ENCODE measurements at places on chromosomes 12 and 14.

GRCh38 chr12:100187068-100187467 is 13.5 kb upstream of the ACTR6 start:
- no peak for DNase-seq

DNA sequence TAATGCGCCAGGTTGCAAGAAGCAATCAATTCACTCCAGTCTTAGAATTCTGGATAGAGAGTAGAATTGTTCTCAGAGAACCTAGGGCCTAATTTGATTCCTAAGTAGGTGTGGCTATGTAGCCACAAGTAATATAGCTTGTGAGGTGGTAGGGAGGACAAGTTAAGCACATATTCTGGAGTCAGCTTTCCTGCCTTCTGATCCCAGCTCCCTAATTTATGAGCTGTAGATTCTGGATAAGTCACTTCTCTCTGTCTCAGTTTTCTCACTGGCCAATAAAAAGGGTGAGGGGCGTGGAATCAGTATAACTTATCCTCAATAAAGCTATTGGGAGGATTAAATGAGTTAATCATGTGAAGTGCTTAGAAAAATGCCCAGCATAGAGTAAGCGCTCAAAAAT is 3.0 kb upstream of the SNW1 start:
- DNase-seq, result no peak

- no peak for DNase-seq
Measured at GRCh38 chr14:55126034-55126433, 3.0 kb upstream of the LGALS3 start.

DNA sequence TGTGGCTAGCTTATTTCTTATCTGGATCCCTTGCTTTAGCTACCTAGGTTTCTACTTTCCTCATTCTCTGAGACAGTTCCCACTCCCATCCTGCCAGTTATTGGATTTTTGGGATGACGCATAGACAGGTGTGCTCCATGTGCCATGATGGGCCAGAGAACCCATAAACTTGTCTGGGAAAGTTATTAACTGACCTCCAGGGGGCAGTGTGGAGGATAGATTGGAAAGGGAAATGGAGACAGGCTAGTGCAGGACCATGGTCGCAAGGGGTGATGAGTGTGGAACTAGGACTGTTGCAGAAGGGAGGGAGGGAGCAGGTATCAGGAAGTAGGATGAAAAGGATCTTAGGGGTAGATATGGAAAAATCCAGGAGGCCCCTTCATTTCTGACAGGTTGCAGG is 80.3 kb downstream of the ESRRB start:
- DNase-seq, result peak; percentile 11

DNA sequence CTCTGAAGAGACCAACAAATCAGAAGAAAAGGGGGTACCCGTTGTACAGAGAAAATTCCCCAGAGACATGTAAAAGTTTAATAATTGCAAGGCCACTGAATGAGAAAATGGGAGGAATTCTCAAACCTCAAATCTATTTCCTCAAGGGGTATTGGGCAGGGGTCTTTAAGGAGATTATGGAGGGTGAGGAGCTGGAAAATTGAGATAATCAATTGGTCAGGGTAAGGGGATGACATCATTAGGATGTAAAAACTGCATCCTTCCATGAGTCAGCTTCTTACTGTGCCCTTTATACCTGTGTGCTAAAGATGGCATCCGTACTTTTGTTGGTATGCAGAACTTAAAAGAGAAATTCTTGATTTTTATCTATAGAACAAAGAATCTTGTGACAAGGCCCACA is 641.5 kb downstream of the LRFN5 start:
- no peak for DNase-seq

GRCh38 chr12:72272091-72272661 is at the start of gene TRHDE:
TRHDE (plus strand) TSS chr12:72272370; CDS start chr12:72272644, 274 bp downstream.
- no peak for DNase-seq

GRCh38 chr14:34046799-34047520 is 96.1 kb upstream of the EGLN3 start:
- DNase-seq, result no peak

DNA sequence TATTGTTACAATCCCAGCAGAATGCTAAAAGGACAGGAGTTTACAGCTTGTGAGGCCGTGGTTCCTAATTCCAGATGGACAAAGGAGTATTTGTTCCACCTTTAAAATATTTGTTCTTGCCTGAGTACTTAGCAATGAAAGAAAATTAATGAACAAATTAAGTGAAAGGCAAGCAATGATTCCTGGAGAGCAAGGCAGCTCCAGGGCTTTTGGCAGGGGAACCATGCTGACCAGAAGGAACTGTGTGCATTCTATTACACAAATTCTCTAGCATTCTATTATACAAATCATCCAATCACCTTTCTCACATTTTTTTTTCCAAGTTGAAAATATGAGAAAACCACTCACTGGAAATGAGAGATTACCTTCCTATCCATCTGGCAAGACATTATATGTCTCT is 1.8 kb upstream of the BMAL2 start:
- no peak for DNase-seq

DNA sequence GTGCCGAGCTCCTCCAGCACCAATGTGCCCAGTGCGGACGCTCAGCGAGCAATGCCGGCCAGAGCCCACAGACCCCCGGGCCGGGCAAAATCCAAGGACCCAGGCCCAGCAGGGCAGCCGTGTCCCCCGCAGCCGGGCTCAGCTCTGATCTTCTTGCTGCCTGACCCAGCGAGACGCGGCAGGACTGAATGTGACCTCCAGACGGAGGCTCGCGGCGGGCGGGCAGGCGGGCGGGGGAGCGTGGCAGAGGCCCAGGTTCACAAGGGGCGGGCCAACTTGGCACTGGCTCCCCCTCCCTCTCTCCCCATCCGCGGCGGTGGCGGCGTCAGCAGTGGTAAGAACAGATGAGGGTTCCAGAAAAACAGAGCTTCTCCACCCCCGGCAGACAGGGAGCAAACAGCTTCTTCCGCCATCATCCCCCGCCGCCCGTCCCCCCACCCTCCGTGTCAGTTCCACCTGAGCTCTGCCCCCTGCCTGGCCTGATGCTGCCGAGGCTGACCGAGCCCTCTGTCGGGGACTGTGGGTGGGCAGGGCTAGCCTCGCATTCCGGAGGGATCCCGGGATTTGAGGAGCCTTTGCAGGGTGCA is 94.3 kb downstream of the RFLNA start:
- DNase-seq, result peak; percentile 58

GRCh38 chr12:15754233-15754632 is 35.0 kb downstream of the EPS8 start:
- DNase-seq, result no peak

DNA sequence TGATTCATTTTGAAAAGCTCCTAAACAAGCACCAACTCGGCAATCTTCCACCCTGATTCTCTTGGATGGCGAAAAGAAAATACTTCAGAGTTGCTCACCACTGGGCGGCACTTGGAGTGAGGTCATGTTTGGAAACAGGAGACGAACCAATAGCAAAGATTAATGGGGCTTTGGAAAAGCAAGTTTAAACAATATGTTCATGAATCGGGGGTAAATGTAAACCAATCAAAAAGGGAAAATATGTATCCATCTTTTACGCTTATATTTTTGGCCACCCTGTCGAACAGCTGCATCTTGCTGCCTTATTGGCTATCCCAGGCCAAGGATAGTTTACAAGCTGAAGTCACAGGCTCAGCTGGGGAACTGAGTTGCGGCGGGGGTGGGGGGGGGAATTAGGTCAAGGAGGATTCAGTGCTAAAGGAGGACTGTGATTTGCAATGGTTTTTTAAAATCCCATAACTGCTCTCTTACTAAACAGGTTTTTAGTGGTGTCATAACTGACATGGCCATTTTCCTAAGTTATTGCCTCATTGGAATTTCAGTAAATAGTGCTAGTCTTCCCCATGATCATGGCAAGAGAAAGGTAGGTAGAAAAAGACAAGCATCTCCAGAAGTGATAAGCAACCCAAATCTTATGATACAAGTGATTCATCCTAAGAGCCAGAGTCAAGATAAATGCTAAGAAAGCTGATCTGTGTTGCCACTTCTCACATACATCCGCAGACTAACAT is 210.6 kb downstream of the PHLDA1 start:
- DNase-seq, result no peak

DNA sequence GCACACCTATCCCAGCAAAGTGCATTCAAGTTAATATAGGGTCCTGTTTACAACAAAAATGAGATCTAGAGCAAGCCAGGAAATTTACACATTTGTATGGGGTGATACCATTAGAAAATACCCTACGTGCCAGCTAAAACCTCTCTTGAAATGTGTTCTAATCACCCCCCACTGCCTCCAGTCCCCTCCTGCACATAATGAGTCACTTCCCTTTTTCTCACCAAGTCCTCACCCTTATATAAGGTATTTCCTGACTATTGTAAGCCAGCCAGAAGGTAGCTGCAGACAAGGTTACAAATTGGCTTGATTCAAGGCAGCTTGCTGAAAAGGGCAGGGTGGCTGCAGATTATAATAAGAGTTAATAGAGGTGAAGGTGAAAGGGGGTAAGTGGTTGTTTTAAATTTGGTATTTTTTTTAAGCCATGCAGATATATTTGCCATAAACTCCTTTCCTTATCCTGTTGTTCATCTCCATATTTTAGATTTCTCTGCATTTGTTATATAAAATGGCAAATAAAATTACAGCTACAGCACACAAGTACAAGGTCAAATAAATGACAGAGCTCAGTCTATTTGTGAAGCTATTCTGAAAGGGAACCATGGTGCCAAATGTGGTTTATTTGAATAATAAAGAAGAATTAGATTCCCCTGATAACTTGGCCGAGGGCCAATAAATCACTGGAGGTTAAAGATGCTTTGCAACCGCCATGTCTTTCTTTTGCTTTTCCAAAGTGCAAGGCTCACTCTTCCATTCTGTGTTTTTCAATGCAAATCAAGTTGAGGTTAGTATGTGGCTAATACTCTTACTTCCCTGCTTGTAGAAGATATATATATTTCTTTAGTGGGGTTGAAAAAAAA is 385.9 kb downstream of the EGLN3 start:
- no peak for DNase-seq

DNA sequence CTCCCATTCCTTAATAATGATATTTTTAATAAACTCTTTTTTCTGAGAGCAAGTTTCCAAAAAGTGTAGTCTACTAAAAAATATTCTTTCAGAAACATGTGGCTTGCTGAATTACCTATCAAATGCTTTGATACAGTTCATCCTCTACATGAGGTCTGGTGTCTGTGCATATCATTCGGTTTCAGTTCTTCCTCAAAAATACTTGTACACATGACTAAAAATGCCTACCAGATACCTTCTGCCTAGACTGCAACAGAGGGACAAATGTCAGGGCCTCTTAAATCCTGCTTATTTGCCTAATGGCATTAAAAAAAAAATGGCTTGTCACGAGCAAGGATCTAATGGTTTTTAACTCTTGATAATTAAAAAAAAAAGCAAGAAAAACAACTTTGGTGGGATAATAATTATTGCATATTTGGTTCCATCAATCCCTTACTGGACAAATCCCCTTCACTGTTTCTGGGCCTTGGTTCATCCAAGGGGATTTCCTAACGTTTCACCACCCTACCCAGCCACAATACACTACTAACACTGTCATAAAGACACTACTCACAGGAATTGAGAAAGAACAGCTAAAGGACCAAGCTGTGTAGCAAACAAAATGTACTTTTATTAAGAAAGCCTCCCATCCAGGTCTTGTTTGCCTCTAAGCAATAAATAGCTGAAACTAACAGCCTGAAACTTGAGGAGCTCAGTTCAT is 45.7 kb downstream of the PARP11 start:
- no peak for DNase-seq

DNA sequence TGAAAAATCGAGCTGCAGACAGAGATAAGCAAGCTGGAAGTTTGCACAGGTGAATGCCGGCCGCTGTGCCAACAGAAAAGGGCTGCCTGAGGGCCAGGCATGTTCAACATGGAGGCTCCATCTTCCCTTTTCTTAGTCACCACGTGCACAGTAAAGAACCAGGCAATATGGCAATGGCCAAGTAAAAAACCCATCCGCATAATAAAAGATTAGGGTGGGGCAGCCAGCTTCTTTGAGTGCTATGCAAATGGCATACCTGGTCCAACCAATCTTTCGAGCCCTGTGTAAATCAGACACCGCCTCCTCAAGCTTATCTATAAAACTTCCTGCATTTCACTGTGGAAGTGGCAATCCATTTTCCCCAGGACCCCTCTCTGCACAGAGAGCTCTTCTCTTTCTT is 16.7 kb downstream of the PNP start:
- DNase-seq, result no peak

- no peak for DNase-seq
Measured at GRCh38 chr12:117180758-117181467, 9.4 kb downstream of the FBXO21 start.

- DNase-seq, result no peak
Measured at GRCh38 chr12:42135259-42135814, 9.3 kb downstream of the GXYLT1 start.

- peak; percentile 67 for DNase-seq
Measured at GRCh38 chr12:89016970-89017778, 335.1 kb downstream of the DUSP6 start.

GRCh38 chr14:99645545-99646505 is 896 bp downstream of the HHIPL1 start:
- DNase-seq, result no peak

- no peak for DNase-seq
Measured at GRCh38 chr12:82470906-82471512, 112.7 kb downstream of the METTL25 start.

GRCh38 chr14:55382483-55382882 is 29.1 kb downstream of the ATG14 start:
- DNase-seq, result no peak

GRCh38 chr14:72549854-72550253 is 344.0 kb downstream of the DPF3 start:
- DNase-seq, result no peak

GRCh38 chr12:16568873-16569272 is 37.1 kb downstream of the LMO3 start:
- DNase-seq, result no peak

DNA sequence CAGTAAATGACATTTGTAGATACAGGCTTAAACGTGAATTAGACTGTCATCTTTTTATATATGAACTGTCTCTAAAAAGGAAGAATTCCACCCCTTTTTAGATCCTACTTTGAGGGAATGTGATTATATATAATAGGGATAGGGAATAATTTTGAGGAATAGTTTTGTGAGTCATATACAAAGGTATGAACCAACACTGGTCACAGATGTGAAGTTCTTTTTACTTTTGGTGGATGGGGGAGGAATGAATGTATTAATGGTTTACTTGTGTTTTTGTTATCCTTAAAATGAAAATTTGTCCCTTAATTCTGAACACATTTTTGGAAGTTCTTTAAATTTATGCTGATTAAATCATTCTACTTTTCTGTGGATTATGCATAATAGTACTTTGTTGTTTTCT is 30.4 kb downstream of the FRS2 start:
- no peak for DNase-seq

Measured in CD4-positive, alpha-beta T cell treated with Interleukin-12 subunit alpha and Interleukin-12 subunit beta, for 1 hour (primary cell).